Stimulated activated CD8-positive, alpha-beta memory T cell treated with anti-CD3 and anti-CD28 coated beads, Interleukin-4, amount 100 ng/mL, for 1 hour (primary cell): ENCODE measurements at places on chromosomes 3 and 15.

GRCh38 chr15:42721016-42721415 is 15.9 kb downstream of the CDAN1 start:
- DNase-seq: no peak

GRCh38 chr15:71066983-71067382 is 48.3 kb upstream of the THSD4 start:
- no peak for DNase-seq

GRCh38 chr3:198032039-198032936 is 72.3 kb downstream of the LMLN start:
- no peak for DNase-seq

DNA sequence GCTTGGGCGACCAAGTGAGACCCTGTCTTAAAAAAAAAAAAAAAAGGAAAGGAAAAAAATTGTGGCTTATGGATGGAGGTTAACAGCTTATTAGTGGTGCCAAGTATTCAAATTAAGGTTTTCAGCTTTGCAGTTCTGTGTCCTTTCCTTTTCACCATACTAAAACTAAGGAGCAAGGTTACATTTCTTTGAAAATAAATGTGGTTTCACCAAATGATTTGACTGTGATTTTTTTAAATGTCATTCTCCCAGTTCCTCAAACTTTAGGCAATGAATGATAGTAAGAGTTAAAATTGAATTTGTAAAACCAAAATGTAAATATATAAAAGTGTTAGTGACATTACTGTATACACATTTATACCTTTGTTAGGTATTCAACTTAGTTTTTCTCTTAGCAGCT is 9.6 kb downstream of the CHRNA5 start:
- no peak for DNase-seq

DNA sequence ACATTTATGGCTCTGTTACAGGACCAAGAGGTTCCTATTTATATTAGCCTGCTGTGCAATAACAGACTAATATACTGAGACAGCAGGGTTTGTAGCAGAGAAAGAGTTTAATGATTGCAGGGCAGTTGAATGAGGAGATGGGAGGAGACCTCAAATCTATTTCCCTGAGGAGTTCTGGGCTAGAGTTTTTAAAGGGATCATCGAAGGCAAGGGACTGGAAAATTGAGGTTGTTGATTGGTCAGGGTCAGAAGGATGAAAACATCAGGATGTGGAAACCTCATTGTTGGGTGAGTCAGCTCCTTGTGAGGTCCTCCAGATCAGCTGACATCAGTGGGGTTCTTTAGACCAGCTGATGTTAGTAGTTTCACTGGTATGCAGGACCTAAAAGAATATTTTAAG is 60.6 kb upstream of the GOLGA8B start:
- no peak for DNase-seq

GRCh38 chr3:143118630-143119008 is 952 bp upstream of the CHST2 start:
- DNase-seq: no peak

- DNase-seq: no peak
These were observed 888 bp downstream of the TMEM115 start for GRCh38 chr3:50358355-50358910.

DNA sequence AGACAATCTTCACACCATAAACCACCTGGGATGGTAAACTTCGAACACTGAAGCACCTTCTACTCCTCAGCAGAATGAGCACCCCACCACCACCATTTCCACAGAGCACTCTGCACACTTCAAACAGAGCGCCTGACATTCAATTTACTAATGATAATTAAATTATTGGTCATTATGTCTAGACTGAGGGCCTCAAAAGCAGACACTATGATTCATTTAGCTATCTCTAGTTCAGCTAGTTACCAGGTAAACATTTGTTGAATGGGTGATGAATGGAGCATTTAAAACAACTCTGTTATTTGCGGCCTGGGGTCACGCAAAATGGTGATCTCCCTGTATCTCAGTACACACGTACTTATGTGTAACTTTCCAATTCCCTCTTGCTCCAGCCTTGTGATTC is 40.9 kb downstream of the ACAP2 start:
- no peak for DNase-seq

DNA sequence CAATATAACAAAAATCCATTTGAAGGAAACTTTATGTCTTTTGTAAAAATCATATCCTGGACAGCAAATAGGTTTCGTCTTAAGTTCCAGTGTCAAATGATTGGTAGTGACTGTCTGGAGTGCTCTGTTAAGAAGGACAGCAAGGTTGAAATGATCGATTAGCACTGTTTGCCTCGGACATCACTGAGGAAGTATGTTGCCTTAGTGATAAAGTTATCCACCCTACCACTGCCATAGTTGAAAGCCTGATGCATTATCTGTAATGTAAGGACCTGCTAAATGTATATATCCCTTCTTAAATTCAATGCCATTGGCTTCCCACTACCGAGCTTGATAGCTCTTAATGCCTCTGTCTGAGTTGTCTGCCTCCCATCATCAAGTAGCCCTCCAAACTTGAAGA is 70.0 kb downstream of the CFAP20DC start:
- no peak for DNase-seq

DNA sequence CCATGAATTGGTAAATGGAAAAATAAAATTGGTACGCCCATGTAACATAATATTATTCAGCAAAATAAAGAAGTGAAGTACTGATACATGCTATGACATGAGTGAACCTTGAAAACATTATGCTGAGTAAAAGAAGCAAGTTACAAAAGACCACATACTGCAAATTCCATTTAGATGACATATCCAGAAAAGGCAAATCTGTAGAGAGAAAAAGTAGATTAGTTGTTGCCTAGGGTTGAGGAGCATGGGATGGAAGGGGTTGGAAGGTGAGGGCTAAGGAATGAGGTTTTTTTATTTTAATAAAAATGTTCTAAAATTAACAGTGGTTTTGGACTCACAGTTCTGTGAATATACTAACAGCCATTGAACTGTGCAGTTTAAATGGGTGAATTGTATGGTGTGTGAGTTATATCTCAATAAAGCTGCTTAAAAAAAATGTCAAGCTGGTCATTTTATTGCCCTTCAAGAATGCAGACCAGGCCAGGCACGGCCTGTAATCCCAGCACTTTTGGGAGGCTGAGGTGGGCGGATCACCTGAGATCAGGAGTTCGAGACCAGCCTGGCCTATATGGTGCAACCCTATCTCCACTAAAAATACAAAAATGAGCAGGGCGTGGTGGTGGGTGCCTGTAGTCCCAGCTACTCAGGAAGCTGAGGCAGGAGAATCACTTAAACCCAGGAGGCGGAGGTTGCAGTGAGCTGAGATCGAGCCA is 8.1 kb upstream of the DLG1 start:
- DNase-seq: no peak

- no peak for DNase-seq
These were observed 8.7 kb upstream of the LRTM1 start for GRCh38 chr3:54936561-54936960.

DNA sequence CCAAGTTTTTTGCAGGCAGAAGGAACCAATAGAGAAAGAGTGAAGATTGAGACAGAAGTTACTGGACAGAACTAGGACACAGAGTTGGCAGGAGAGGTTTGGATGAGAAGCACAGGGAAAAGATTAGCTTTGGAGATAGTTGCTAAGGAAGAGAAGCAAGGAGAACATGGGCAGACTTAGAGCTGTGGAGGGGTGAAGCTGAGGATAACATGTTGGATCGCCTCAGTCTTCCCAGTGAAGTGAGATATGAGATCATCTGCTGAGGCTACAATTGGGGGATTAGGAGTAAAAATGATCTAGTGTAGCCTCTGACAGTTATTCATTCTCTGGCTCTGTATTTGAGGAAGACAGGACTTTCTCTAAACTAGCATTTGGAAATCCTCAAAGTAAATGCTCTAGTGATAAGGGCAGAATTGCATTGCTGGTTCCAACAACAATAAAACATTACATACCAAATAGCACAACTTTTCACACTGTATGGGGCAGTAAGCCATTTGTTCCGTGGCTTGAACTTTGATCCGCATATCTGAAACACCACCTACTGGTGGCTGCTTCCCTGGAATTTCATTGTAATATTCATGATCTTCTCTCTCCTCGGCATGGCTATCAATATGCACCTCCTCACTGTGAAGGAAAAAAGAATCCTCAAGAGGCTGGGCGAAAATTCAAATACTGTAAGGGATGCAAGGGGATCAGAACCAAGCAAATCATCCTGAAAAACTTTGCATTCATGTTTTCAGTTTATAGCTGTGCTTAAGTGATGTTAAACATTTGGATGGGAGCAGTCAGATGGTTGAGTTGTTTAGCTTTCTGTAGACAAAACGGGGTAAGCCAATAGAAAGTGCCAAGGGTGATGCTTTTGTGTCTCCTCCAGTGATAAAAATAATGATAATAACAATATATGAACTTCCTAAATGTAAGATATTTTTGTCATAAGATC is 22.2 kb upstream of the EID1 start:
- DNase-seq: no peak

GRCh38 chr3:39138804-39139415 is 14.5 kb downstream of the CSRNP1 start:
- no peak for DNase-seq

- DNase-seq: no peak
These were observed 150.5 kb downstream of the WDR76 start for GRCh38 chr15:43977072-43977884.
